ENCODE measurements at places on chromosomes 11 and 22.

DNA sequence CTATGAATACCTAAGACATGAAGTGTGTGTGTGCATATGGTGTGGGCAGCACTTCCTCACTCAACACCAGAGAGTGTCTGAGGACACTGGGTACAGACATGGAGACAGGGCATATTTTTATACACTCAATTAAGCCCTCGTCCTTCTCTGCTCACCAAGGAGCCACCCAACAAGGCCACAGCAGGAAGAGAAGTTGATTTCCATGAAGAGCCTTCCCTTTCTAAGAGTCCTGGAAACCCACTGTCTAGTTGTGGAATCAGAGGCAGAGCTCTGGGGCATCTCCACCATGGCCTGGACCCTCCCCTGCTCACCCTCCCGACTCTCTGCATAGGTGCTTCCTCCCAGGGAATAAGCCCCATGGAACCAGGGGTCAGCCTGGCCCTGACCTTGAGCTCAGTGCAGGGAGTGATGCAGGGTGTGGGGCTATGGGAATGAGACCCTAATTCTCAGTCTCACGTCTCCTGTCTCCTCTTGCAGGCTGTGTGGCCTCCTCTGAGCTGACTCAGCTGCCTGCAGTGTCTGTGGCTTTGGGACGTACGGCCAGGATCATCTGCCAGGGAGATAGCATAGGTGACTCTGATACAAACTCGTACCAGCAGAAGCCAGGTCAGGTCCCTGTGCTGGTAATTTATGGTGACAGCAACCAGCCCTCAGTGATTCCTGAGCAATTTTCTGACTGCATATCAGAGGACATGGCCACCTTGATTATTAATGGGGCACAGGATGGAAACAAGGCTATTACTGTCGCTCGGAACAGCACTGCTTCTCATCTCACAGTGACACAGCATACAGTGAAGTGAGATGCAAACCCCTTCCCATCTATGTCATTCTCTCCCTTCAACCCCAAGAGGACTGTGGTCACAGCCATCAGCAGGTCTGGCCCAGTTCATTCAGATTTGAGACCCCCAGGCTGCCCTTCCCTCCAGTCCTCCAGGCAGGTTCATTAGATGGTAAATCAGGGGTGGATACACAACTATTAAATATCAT is 14.6 kb upstream of the IGLL5 start:
- no peaks in the 10 kb centered on the region for H3K4me1 ChIP-seq
- H3K27me3 ChIP-seq = peaks cover 7% of the 10 kb centered on the region
- H3K36me3 ChIP-seq = no peaks in the 10 kb centered on the region
- no peak overlapping the region for H3K27ac ChIP-seq
- DNase-seq = no peak
- no peak overlapping the region for H3K4me3 ChIP-seq

DNA sequence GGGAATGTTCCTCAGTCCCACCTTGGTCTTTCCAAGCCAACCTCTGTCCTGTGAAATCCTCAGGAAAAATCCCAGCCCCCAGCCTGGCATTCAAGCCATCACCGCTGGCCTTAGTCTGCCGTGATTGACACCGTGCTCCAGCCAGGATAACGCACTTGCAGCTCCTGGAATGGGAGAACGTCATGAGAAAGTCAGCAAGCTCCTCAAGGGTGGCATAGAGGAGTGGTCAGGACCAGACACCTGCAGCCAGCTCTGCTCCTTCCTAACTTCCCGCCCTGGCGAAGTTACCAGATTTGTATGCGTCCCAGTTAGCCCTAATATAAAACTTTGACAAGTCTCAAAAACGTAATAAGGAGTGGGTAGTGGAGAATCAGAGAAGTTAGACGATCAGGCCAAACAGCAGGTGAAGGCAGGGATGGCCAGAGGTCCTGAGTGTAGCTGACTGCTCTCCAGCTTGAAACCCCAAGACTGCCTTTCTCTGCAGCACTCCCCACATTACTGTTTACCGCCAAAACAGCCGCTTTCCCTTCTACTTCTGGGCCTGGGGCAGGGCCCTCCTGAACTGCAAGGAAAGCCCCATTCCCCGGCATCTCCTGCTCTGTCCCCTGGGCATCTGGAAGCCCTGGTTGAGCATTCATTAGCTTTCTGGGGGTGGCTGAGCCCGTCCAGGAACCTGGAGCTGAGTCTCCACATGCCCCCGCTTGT is 1.3 kb upstream of the DKK3 start:
- H3K27me3 ChIP-seq = no peaks in the 10 kb centered on the region
- H3K4me1 ChIP-seq = peaks cover 9% of the 10 kb centered on the region
- H3K36me3 ChIP-seq = no peaks in the 10 kb centered on the region

DNA sequence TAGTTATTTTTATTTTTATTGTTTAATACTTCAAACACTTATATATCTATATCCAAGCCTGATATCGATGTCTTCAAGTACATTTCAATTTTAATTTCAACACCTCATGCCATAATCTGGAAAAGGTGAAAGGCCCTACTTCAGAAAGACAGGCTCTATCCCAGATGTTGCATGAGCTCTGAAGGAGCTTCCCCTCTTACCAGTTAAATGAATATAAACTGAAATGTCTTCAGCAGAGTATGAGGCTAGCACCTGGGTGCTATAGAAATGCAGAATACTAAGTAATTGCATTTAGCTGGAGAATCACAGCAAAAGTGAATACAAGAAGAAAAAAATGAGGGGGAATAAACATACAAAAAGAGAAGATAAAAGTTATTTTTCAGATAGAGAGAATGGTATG is 11.5 kb upstream of the GRIA4 start:
- H3K4me3 ChIP-seq = no peak overlapping the region
- DNase-seq = no peak
- H3K27me3 ChIP-seq = peaks cover 7% of the 10 kb centered on the region
- H3K36me3 ChIP-seq = no peaks in the 10 kb centered on the region
- no peaks in the 10 kb centered on the region for H3K4me1 ChIP-seq
- no peak overlapping the region for H3K27ac ChIP-seq

GRCh38 chr11:58004664-58005063 is 19.0 kb upstream of the OR9Q1 start:
- DNase-seq = no peak
- H3K4me1 ChIP-seq = no peaks in the 10 kb centered on the region
- no peak overlapping the region for H3K27ac ChIP-seq
- no peaks in the 10 kb centered on the region for H3K27me3 ChIP-seq
